GM04503 (cell line): ENCODE measurements at places on chromosomes 13 and 19.

DNA sequence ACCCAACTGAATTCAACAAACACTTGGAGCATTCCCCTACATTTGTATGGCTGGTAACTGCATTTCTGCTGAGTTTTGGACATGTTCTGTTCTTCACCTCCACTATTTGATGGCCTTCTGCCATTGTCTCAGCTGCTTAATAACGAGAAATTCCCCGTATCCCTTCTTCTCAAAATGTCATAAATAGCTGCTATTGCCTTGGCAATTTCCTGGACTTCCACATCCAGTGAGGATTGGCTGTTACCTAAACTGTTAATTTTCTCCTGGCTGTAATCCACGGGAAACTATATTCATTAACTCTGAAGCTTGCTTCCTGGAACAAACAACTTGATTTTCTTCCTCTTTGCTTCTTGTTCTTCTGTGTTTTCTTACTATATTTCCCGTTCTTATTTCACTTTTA is 69.5 kb upstream of the TDRD3 start:
- no peak for DNase-seq

DNA sequence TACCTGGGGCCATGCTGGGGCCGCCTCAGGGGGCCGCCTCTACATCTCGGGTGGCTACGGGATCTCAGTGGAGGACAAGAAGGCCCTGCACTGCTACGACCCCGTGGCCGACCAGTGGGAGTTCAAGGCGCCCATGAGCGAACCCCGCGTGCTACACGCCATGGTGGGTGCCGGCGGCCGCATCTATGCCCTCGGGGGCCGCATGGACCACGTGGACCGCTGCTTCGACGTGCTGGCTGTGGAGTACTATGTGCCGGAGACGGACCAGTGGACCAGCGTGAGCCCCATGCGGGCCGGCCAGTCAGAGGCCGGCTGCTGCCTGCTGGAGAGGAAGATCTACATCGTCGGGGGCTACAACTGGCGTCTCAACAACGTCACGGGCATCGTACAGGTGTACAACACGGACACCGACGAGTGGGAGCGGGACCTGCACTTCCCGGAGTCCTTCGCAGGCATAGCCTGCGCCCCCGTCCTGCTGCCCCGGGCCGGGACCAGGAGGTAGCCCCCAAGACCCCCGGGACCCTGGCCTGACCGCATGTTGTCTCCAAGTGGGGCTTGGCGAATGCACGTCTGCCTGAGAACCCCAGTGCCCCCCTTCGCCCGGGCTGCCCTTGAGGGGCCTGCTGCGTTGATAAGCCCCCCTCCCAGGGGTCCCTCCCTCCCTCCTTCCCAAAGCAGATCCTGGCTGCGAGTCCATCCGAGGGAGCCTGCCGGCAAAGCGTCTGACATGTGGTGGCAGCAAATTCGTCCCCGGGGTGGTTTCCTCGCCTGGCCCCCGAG is 14.5 kb upstream of the CRTC1 start:
- DNase-seq, result no peak

DNA sequence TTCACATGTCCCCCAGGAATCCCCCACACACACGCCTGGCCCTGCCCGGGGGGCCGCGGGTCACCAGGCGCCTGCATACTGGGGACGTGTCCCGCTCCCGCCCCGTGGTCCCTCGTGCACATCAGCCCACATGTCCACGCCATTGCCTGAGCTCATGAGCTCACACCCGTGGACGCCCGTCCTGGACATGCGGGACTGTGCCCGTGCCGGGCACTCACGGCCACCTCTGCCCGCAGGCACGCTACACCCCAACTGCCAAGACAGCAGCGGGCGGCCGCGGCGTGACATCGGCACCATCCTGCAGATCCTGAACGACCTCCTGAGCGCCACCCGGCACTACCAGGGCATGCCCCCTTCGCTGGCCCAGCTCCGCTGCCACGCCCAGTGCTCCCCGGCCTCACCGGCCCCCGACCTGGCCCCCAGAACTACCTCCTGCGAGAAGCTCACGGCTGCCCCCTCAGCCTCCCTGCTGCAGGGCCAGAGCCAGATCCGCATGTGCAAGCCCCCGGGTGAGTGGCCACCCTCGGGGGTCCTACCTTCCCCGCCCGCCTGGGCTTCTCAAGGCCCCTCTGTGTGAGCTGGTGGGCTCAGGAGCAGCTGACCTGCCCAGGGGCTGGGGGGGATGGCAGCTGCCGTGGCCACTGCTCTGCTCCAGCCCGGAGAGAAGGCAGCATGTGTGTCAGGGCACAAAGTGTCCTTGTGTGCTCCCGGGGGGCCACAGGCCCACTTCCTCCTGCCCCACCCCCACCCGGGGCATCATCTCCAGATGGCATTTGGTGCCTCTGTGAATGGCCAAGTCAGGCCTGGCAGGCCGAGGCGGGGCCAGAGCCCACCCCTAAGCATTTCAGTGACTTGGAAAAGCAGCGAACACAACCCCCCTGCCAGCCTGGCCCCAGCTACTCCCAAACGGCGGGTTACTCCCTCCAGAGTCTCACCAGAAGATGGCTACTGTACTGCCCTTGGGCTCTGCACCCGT is 7.1 kb downstream of the MIDN start:
- DNase-seq, result no peak

DNA sequence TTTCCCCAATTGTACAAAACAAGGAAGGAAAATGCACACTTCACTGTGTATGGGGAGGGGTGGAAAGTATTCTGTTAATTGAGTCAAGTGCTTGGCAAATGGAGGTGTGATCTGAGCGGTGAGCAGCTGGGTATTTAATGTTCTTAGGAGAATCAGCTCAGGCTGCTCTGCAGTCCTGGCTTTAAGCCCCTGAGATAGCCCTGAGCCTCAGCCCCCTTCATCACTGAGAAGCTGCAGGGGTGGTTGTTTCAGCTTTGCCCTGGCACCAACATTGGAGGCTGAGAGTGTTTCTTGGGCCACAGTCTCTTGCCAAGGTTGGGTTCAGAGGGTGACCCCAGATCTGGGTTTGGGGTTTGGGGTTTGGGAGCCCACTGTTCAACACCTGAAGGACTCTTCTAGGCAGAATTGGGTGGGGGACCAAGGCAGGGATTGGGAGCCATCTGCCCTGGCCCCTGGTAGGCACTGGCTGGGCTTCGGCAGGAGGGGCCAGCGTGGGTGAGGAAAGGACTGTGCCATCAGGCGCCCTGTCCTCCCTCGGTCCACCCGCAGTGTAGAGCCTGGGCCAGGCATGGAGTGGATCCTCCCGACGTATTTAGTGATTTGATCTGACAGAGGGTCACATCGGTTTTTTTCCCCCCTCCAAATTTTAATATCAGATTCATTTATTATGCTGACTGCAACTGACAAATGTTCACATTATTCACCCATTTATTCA is 66.7 kb upstream of the ZNF536 start:
- no peak for DNase-seq

GRCh38 chr13:105466376-105466775 is 1069.1 kb downstream of the EFNB2 start:
- no peak for DNase-seq

GRCh38 chr19:38862321-38863059 is 12.7 kb upstream of the HNRNPL start:
- DNase-seq, result no peak

DNA sequence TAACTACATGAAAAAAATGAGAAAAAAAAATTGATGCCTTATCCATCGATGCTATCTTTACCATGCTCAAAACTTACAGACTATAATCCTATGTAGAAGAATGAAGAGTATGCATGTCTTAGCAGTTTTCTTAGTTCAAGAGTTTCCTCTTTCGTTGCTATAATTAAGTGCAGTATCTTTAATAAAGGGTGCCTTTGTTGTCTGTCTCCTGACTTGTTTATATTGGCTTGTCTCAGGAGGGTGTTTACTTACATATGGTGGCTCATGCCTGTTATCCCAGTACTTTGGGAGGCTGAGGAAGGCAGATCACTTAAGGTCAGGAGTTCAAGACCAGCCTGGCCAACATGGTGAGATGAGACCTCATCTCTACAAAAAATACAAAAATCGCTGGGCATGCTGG is 44.3 kb downstream of the MTMR6 start:
- no peak for DNase-seq
